Activated gamma-delta T cell treated with Interleukin-2 at 50 U/mL for 16 hours (primary cell): ENCODE measurements at places on chromosomes 6 and 20.

- DNase-seq, result no peak
These were observed 108.8 kb upstream of the SYNCRIP start for GRCh38 chr6:85751374-85752055.

DNA sequence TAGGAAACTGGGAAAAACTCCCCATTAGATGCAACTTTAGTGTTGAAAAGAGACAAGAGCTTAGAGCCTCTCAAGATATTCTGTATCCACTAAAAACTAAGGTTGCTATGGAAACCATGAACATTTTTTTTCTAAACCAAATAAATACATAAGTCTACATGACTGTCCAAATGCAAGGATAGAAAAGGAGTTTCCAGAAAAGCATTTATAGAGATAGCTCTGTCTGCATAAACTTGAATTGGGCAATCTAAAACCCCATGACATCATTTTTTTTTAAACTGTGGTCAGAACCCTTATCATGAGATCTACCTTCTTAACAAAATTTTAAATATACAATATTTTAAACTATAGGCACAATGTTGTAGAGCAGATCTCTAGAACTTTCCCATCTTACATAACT is 36.4 kb upstream of the FAM83B start:
- DNase-seq, result no peak

- no peak for DNase-seq
These were observed 154.6 kb downstream of the ZDHHC14 start for GRCh38 chr6:157535340-157536222.

DNA sequence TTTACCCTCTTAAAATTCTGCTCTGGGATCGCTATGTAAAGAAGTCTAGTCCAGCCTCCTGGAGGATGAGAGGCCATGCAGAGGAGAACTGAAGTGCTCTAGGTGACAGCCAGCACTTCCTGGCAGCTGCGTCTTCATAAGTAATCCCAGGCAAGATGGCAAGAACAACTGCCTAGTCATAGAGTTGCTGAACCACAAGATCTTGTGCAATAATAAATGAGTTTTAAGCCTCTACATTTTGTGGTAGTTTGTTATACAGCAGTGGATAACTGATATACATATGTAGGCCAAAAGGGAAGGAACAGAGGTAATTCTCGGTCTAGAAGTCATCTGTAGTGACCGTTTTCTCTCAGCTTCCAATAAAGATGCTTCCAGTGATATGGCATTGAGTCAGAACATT is 103.8 kb upstream of the FLRT3 start:
- DNase-seq, result no peak

DNA sequence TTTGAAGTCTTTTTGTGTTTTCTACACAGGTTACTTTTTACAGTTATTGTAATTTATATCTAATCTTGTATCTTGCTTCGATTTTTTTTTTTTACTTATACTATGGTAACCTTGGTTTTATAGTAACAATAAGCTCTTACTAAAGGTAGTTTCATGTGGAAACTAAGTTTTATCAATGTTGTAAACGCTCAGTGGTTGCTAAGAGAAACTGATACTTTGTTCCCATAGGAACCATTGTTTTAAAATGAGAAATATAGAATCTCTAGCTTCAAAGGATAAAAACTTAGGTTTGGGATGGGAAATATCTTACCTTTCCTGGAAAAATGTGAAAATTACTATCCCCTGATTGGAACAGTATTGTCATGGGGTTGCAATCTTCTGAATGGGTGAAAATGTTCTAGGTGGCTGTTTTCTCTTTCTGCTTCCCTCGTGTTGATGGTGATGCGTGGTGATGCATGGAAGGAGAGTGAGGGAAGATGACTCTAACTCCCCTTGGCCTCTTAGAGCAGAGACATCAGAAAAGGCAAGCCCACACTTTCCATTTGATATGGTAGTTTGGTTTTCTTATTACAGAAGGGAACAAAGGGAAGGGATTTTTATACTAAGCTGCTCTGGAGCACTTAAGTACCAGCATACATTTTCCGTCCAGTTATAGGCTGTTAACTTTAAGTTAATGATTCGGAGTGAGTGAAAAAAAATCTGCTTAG is 23.5 kb upstream of the BACH2 start:
- DNase-seq, result no peak

DNA sequence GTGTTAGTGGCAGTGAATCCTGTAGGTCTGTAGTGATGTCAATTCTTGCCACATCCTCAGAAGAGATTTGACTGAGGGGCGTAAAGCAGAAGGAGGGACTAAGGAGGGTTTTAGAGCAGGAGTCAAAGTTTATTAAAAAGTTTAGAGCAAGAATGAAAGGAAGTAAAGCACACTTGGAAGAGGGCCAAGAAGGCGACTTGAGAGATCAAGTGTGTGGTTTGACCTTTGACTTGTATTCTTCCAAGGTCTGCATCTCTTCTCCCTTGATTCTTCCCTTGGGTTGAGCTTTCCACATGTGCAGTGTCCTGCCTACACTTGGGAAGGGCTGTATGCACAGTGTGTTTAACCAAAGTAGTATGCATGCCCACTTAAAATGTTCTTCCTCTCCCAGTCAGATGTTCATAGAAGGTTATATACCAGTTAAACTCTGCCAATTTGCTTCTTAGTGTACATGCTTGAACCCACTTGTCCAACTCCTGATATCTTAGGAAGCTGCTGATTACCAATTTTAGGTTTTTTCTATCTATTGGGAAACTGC is 627.6 kb downstream of the MMUT start:
- no peak for DNase-seq

DNA sequence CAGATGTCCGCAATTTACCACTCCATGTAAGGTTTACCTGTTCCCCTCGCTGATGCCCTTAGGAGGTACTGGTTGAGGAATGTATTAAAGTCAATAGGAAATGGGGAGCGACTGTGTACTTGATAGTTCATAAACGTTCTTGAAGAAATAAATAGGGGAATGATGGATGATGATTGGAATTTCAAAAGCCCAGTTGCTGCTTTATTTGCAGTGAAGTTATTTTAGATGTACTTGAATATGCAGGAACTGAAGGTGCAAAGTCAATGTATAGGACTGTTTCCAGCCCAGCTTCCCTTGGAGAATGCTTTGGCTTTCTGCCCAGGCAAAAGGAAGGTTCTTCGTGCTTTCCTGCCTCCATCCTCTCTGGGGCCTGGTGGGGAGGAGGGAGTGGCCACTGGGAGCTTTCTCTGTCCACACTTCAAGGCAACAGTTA is 19.8 kb downstream of the ADGRF5 start:
- no peak for DNase-seq

DNA sequence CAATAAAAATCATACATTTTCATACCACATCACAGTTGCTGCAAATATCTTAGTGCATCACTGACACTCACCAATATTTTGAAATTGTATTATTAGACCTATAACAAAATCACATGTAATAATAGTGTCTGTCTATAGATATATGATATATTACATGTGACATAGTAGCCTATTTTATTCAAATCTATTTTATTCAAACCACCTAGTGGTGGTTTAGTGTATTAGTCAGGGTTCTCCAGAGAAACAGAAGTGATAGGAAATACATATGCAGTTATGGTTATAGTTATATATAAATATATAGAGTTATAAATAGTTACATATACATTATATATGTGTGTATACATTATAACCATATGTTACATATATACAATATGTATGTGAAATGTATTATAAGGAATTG is 366.5 kb upstream of the ARID1B start:
- no peak for DNase-seq

- no peak for DNase-seq
These were observed 102.3 kb upstream of the CCN2 start for GRCh38 chr6:132053511-132053910.

- peak; percentile 69 for DNase-seq
These were observed 60.7 kb downstream of the TNFAIP3 start for GRCh38 chr6:137927777-137928218.

GRCh38 chr6:133814797-133815196 is 74.1 kb upstream of the TCF21 start:
- no peak for DNase-seq

DNA sequence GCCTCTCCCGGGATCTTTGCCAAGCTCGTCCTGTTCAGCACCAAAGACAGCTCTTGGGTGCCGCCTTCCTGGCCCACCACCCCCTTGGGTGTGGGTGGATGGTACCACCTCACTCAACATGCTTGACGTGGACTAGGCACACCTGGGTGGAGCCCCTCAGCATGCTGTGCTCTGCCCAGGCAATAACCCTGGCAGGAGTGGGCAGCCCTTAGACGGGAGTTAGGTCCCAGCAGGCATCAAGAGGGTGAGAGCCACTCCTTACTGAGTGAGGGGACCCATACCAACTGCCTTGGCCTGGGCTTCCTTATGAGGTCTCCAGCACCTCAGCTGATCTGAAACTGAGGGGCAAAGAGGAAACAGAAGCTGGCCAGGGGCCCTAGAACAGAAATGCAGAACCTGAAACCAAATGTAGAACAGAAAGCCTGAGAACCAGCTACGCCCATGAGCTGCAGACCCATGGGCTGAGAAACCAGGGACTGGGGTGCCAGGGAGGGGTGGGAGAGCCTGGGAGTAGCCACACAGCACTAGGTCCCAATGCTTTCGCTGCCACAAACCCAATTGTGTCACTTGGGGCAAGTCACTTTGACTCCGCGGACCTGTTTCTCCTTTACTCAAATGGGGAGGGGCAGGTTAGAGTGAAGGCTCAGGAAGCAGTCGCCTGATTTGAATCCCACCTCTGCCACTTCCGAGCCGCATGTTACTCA is 2.0 kb downstream of the FGD2 start:
- DNase-seq, result no peak

DNA sequence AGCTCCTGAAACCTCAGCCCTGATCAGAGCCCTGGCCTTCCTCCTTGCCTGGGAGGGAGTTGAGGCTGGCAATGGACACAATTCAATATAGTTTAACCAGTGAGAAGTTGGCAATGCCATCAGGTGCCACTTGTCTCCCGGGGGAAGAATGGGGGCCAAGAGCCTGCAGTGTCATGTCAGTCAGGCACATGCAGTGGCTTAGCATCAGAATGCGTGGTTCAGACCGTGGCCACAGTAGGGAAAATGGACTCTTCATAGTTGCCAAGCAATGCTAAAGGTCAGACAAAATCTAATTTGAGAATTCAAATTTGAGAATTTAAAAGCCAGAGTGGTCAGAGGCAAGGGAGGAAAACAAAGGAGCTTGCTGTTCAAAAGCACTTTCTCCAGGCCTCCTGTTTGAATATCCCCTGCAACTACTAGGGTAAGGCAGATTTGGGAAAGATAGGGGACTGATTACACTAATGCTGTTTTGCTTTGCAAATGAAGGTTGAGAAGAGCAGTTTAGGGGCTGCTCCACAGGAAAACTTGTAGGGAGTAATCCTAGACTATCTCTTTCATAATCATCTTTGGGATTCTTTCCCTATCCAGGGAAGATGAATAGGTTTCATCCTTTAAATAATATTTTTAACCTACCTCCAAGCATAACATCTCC is 33.1 kb upstream of the CLIC5 start:
- no peak for DNase-seq

GRCh38 chr20:4973330-4974097 is 27.8 kb downstream of the SLC23A2 start:
- DNase-seq, result peak; percentile 26

GRCh38 chr6:87364602-87365252 is 20.1 kb downstream of the C6orf163 start:
- no peak for DNase-seq

DNA sequence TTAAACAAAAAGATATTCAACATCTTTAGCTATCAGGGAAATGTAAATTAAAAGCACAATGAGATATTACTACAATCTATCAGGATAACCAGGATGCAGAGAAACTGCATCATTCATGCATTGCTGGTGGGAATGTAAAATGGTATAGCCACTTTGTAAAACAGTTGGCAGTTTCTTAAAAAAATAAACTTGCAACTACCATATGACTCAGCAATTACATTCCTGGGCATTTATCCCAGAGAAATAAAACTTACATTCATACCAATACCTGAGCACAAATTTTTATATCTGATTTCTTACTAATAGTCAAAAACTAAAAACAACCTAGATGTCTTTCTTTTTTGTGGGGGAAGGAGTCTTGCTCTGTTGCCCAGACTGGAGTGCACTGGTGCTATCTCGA is 190.3 kb upstream of the TAB2 start:
- DNase-seq, result no peak

DNA sequence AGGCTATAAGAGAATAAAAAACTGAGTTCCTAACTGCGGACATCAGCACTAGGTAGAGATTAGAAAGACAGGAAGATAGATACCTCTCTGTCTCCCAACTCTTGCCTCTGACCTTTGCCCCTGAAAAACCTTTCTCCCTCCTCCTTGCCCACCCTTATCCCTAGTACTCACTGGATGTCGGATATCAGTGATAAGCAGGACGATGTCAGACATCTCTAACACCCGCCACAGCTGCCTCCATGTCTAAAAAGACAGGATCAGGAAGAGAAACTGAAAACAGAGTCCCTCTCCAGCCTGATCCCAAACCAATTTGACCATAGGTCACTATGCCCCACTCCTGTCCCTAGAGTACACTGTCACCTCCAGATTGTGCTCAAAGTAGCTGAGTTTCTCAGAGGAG is 1.9 kb downstream of the GNL1 start:
- no peak for DNase-seq

- no peak for DNase-seq
These were observed 71.3 kb downstream of the HACE1 start for GRCh38 chr6:104788400-104788799.

DNA sequence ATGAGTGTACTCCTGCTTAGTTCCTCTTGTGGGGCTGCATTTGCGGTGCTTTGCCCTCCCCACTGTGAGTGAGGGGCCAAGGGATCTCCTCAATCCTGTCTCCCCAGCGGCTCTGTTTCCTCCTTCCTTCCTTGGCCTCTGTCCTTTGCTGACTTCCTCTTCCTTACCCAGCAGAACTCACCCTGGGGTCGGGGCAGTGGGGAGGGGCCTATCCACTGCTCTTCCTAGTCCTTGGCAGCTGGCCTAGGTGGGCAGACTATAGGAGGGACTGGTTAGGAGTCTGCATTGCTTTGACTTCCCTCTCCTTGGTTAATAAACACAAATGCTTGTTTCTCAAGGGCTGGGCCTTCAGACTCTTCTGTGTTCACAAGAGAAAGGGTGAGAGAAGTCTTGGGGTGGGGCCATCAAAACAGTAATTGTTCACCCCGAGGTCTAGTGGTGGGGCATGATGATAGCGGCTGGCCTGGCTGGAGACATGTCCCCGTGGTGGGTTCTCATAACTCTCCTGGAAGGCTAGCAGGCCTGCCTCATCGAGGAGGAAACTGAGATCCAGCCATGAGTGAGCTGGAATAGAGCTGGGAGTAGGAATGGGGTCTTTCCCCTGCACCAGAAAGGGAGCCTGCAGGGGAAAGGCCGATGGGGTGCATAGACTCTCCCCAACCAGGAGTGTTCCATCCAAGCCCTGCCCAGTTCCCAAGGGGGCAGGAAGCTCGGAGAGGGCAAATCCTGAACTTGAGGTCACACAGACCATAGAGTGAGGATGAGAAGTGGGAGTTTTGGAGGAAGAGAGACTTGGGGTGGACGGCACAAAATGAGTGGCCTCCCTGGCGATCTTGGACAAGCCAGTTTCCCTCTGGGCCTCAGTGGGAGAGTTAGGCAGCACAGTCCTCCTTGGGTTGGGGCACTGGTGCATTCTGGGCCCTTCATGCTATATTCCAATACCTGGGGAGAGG is 12.7 kb downstream of the FAM110A start:
- no peak for DNase-seq

GRCh38 chr6:9401960-9402359 is 966.6 kb upstream of the SLC35B3 start:
- DNase-seq, result no peak

GRCh38 chr6:88908598-88909548 is 54.5 kb downstream of the RNGTT start:
- no peak for DNase-seq

GRCh38 chr20:38175304-38176180 is 10.5 kb upstream of the TGM2 start:
- DNase-seq, result no peak

- no peak for DNase-seq
These were observed 57.6 kb downstream of the NOL4L start for GRCh38 chr20:32527447-32528055.
